ENCODE measurements at places on chromosomes 6 and 20.

DNA sequence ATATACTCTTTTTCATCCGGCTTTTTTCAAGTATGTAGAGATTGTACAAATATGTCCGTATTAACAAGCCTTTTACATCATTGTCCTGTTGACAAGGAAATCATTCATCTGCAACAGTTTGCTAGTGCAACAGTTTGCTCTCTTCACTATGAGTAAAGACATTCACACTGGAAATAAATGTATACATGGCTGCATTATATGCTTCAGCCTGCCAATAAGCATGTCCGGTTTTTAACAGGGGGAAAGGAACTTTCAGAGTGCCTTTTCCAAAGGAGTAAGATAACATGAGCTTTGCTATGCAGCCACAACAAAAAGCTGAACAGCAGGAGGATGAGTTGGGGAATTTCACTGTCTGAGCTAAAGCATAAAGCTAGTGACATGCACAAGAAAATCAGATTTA, 99.4 kb upstream of the ADTRP start:
- no peak for DNase-seq

DNA sequence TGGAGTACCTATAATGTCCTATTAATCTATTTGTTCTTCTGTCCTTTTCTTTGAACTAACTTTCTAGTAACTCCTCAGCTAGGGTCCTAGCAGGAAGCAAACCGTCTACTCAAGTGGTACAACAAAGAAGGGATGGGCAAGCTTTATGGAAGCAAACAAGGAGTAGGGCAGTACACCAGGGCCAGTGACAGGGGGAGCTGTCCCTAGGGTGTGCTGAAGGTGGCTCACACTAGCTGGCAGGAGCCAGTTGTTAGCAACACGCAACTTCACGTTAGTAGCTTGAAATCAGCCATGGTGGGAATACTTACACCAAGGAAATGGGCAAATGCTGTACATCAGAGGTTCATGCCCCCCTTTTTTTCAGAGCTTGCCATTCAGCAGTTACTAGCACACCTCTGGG, 74.0 kb upstream of the EYA2 start:
- DNase-seq = no peak

DNA sequence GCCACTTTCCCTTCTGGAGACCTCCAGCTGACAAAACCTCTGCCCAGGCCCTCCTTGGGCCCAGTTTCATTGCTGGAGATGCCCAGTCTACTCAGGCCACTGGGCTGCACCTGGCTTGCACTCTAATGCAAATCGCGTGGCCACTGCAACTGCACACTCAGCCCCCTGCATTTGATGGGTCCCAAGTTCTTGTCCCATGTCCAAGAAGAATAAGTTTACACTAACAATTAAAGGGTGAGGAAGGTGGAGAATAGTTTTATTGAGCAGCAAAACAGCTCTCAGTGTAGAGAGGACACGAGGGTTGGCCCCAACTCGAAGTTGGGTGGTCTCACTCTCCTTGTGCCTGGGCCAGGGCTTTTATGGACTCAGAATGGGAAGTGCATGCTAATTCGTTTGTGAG, 31.9 kb upstream of the THEMIS start:
- no peak for DNase-seq

DNA sequence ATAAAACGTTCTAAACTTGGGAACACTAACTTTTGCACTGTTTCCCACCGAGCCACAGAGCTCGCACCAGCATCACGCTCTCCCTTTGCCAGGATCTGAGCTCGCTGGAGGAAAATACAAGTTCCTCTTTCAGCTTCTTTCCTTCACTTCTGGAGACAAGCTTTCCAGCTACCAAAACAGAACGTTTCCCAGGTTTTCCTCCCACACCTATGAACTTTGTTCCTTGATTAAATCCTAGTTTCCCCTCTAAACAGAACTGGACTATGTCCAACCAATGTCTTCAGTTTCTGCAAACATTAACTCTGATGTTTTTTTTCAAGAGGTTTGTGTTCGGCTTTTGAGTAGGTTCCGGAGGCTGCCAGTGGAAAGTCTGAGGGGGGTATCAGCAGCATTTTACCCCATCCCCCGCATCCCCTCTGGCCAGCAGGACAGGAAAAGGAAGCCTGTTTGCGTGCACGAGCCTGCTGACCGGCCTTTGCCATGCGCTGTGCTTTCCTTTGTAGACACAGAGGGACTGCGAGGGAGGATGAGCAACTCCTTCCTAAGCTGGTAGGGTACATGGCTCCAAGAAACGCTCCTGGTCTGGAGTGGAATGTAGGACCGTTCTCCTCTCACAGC, 135.5 kb downstream of the LY86 start:
- DNase-seq = peak; percentile 31

DNA sequence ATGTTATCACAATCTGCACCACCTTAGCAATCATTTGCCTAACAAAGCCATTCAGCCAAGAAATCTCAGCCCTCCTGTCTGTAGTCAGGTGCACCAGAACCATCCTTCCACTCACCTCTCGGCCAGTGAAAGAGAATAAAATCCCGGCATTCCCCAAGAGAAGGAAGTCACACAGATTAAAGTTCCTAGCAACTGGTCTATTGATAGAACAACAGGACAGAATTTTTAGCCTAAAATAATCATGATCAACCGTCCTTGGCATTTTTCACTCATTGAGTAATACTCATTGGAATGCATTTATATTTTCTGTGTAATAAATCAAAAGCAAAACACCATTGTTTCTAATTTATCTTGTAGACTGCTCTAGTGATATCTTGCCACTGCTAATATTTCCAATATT, 85.7 kb upstream of the CDH4 start:
- DNase-seq = peak; percentile 76

GRCh38 chr6:13000537-13000936, 284.0 kb downstream of the PHACTR1 start:
- no peak for DNase-seq

DNA sequence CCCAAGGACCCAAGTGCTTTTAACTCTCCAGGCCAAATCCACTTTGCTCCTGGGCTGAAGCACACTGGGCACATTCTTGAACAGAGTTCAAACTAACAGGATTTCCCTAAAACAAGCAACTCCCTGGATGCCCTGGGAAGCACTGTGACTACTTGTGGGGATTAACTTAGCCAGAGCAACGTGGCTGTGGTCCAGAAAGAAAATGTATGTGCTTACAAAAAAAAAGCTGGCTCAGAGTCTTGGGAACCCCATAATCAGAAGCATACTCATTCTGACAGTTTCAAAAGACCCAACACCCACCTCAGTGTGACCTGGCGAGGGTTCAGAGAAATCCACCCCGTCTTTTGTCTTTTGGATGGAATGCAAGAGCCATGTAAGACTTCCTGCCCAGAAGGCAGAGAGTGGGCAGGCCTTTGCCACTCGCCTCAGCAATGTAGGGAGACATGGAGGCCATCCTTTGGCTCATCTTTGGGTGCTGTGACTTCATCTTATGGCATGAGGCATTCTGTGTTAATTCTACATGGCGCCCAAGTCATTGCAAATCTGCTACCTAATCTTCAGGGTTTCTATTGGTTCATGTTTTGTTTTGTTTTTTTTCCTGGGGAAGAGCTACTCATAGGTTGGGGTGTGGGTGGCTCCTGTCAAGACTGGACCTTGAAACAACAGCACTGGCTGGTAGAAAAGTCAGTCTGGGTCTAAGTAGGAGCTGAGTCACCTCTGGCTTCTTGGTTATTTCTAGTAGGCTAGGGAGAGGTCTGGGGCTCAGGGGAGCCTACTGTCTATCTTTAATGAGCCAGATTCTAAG, 248.6 kb upstream of the SUPT3H start:
- peak; percentile 66 for DNase-seq

GRCh38 chr6:118876198-118876597, 17.8 kb upstream of the ASF1A start:
- peak; percentile 85 for DNase-seq

- DNase-seq = no peak
These were observed 98.0 kb downstream of the TRIM27 start for GRCh38 chr6:28825732-28826293.

DNA sequence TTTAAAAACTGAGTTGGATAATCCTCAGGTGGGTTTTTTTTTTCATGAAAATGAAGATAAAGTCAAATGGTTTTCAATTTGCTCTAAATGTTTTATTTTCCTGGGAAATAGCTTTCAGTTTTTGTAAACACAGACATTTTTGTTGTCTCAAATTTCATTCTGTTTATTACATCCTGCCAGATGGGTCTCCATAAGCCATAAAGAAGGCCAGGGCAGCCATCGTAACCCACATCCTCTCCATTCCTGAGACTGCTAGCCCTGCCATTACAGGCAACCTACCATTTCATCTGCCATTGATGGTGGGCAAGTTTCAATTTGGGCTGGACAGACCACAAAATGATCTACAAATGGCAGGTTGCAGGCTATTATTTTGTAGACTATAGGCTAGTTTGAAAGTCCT, 60.8 kb downstream of the BTBD3 start:
- no peak for DNase-seq

- DNase-seq = peak; percentile 49
These were observed 81.2 kb upstream of the VSTM2L start for GRCh38 chr20:37821696-37822095.

- peak; percentile 8 for DNase-seq
These were observed 12.3 kb downstream of the PXT1 start for GRCh38 chr6:36430351-36430750.

- peak; percentile 84 for DNase-seq
These were observed 355.9 kb downstream of the BTBD9 start for GRCh38 chr6:38283734-38284362.

- peak; percentile 86 for DNase-seq
These were observed 102.6 kb downstream of the COL21A1 start for GRCh38 chr6:56144538-56145324.

DNA sequence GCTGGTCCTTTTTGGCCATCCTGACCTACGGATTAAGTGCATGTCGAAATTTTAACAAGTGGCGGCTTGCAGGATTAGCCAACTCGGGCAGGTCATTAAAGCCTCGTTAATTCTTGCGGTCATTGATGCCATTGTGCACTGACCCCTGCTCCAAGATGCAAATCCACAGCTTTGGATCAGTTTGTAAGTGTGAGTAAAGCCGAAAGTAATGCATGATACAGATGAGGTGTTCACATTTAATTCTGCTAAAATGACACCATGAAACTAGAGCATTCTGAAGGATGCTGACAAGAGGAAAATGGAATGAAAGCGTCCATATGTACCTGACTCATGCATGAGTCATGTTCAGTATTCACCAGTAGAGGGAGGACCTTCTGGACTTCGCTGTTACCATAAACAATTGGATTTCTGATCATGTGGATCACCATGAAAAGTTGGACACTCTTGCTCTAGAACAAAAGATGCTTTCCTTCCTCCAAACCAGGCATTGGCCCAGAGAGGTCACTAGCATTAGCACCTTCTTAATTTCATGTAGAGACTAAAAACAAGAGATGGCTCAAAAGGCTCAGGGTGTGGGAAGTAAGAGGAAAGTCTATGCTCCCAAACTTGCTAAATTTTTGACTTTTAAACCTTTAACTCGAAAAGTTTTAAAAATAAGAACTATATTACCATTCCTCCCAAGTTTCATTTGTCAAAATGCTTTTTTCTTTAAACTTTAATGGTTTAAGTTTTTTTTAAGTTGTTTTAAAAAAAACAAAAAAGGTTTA, 48.0 kb downstream of the MUC22 start:
- DNase-seq = peak; percentile 97

GRCh38 chr20:4989570-4989969, 11.7 kb downstream of the SLC23A2 start:
- DNase-seq = no peak

GRCh38 chr6:102732898-102733297, 1339.4 kb downstream of the GRIK2 start:
- DNase-seq = peak; percentile 81

DNA sequence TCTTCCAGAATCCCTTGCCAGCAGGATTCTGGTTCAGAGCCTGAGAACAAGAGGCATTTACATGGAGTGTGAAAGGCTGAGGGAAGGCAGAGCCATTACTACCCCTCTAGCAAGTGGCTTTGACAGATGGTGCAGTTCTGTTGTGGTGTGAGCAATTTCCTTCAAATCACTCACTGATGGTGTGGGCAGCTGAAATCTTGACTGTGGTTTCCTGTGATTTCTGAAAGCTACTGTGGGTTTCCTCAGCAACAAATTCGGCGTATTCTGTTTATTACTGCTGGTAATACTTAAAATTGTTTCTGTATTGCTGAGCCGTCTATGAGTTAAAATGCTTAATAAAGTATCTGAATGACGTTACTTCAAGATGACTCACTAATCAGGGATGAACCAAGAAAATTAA, 181.5 kb upstream of the TCF21 start:
- DNase-seq = peak; percentile 91

GRCh38 chr6:150992703-150993102, 127.2 kb downstream of the MTHFD1L start:
- no peak for DNase-seq

GRCh38 chr6:79804732-79805131, 142.6 kb downstream of the ELOVL4 start:
- no peak for DNase-seq

DNA sequence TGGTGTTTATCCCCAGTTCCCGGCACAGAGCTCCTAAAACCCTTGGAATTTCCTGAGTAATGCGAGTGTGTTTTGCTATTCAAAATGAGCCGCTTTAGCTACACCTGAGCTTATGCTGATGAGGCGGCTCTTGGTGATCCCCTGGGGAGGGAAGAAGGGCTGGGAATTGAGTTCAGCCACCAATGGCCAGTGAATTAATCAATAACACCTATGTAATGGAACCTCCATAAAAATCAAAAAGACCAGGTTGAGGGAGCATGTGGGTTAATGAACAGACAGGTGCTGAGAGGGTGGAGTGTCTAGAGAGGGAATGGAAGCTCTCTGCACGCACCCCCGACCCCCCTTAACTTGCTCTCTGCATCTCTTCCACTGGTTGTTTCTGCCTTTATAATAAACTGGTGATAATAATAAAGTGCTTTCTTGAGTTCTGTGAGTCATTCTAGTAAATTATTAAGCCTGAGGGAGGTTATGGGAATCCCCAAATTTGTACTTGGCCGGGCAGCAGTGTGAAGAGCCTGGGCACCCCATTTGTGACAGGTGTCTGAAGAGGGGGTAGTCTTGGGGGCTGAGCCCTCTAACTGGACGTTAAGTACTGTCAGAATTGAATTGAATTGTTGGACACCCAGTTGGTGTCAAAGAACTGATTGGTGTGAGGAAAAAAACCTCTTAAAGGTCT, 24.6 kb upstream of the SERPINB1 start:
- no peak for DNase-seq

DNA sequence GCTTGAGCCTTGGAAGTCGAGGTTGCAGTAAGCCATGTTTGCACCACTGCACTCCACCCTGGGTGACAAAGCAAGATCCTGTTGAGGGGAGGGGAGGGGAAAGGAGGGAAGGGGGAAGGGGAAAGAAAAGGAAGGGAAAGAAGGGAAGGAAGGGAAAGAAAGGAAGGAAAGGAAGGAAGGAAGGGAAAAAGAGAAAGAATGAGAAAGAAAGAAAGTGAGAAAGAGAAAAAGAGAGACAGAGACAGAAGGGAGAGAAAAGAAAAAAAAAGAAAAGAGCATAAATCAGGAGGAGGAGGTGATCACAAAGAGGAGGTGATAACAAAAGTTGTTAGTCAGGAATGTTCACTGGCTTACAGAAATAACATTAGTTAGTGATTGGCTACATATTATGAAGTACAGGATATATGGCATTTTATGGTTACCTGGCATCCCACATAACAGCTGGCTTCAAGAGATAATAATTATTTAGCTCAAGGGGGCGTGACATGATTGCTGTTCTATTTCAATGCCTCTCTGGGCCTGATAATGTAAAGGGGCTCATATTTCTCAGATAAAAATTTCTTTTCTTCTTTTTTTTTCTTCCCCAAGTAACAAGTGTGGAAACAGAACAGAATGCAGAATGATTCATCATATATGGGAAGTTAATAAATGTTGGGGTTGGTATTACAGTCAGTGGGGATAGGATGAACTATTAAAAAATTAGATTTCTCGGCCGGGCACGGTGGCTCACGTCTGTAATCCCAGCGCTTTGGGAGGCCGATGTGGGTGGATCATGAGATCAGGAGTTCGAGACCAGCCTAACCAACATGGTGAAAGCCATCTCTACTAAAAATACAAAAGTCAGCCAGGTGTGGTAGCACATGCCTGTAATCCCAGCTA, 27.1 kb downstream of the SAMHD1 start:
- DNase-seq = no peak

Data from ELR (cell line).